ENCODE measurements at places on chromosomes 6 and 20.

DNA sequence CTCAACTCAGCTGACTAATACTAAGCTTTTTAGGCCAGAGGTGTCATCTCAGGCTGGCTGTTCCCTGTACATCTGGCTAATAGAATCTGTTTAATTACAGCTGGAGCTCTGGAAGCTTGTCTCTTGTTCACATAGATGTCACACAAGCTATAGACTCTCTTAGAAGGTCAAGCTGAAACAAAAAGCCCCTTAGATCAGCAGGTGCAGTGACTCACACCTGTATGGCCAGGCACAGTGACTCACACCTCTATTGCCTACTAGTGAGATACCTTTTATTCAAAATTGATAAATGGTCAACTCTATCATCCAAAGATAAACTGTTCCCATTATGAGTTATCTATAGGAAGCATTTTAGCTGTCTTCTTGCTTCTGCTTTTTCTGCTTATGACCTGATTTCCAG is 29.9 kb upstream of the MTHFD1L start:
- no peak for DNase-seq

DNA sequence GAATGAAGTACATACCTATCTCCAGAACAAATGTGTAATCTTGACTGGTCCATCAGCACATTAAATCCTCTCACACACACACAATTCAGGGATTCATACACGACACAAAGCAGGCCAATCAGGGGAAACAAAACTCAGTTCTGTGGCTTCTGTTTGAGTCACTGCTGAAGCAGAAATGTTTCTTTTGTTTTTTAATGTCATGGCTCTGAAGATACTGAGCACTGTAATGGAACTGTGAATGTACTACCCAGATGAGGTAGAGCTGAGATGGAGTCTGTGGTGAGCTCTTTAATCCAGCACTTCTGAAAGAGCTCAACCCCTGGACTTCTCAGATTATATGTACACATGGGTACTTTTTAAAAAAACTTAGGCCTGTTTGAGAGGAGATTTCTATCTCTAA is 116.4 kb downstream of the THEMIS start:
- DNase-seq: no peak

GRCh38 chr6:155647354-155647753 is 191.7 kb upstream of the NOX3 start:
- no peak for DNase-seq

GRCh38 chr6:86526238-86526637 is 411.1 kb upstream of the HTR1E start:
- DNase-seq: no peak

DNA sequence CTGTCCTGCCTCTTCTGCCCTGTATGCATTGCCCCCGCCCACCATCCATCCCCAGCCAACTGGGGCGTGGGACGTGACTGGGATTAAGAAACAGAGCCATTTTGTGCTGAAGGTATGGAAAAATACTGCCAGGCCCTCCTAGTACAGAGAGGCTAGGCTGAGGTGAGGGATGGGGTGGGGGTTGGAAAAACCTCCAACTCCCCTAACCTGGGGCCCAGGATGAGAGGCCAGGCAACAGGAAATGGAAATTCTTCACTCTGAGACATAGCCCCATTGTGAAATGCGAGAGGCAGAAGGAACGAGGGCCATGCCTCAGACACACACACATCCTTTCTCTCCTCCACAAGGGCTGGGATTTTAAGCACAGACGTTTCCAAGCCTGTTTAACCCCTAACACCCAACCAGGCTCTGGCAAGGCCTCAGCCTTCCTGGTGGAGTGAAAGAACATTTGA is 19.9 kb downstream of the KCNK5 start:
- no peak for DNase-seq

GRCh38 chr6:4028051-4028450 is 50.9 kb downstream of the FAM217A start:
- no peak for DNase-seq

GRCh38 chr6:44439270-44440045 is 52.0 kb downstream of the CDC5L start:
- DNase-seq: no peak
